Fibroblast of skin of right quadriceps (primary cell): ENCODE measurements at places on chromosomes 1 and 21.
A peak's percentile ranks its signal among the peaks of the same experiment; 100 is the strongest.

DNA sequence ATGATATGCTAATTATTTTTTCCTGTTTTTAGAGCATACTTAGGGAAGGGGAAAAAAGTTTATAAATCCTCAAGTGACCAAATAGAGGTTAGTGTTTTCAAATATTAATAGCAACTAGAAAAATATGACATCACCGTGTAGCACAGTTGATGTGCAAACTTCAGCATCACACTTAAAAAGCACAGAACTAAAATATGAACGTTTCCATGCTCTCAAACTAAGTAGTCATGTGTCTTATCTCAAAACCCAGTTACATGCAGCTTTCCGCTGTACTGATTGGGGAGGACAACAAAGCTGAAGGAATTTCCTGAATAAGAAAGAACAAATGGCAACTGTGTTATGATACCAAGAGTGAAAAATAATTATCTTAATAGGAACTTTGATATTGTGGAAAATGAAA is 903.7 kb downstream of the ADGRL2 start:
- DNase-seq: no peak

- no peak for DNase-seq
Measured at GRCh38 chr1:116254776-116255175, 118.3 kb upstream of the ATP1A1 start.

DNA sequence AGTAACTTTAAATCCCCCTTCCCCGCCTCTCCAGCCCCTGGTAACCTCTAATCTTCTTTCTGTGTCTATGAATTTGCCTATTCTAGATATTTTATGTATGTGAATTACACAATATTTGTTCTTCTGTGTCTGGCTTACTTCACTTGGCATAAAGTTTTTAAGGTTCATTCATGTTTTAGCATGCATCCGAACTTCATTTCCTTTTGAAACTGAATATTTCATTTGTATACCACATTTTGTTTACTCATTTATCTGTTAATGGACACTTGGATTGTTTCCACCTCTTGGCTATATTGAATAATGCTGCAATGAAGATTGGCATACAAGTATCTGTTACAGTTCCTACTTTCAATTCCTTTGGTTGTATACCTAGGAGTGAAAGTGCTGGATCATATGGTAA is 205.3 kb downstream of the TM2D1 start:
- no peak for DNase-seq

- DNase-seq: no peak
Measured at GRCh38 chr1:39081271-39082009, 55.3 kb downstream of the NDUFS5 start.

GRCh38 chr1:168550971-168551370 is 7.2 kb upstream of the XCL2 start:
- no peak for DNase-seq

DNA sequence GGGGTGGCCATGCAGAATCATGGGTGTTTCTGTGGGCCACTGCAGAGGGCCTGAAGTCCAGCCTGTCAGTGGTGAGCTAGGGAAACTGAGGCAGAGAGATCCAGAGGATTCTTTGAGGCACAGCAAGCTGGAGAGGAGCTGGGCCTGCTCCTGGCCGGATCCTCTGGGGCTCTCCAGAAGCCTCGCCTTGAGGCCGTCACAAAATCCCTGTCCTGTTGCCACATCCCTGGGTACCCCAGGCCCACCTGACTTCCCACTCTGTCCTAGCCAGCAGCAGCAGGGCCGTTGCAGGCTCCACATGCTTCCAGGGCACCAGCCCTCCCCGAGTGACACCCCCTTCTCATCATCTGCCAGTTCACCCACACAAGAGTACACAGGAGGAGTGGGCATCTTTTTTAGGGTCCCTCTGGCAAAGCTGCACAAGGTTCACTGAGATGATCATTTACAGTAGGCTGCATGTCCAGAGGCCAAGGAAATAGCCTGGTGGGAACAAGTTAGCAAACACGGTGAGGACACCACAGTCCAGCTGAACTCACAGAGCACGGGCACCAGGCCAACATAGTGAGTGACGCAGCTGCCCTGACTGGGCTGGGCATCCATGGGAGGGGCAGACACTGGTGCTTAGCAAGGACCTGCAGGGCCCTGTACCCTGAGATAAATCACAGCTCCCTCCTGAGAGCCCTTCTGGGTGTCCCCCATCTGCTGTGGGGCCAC is 25.1 kb upstream of the TSPEAR start:
- no peak for DNase-seq

DNA sequence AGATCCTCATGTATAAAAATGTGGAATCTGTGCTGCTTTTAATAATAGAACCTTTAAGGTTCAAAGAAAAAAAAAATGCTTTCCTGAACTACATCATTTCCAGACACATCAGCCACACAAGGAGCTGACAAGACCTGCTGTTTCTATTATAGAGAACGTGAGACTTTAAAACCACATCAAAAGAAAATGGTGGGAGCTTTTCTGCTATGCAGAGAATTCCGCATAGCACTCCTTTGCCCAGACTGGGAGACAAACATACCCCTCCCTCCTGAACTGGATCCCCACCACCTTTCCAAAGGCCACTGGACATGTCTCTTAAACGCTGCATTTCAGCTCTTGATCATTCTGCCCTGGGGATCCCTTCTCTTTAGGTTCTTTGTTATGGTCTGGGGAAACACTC is 41.9 kb downstream of the TRIT1 start:
- no peak for DNase-seq

GRCh38 chr1:160607011-160607671 is 27.8 kb upstream of the CD84 start:
- DNase-seq: peak; percentile 62

DNA sequence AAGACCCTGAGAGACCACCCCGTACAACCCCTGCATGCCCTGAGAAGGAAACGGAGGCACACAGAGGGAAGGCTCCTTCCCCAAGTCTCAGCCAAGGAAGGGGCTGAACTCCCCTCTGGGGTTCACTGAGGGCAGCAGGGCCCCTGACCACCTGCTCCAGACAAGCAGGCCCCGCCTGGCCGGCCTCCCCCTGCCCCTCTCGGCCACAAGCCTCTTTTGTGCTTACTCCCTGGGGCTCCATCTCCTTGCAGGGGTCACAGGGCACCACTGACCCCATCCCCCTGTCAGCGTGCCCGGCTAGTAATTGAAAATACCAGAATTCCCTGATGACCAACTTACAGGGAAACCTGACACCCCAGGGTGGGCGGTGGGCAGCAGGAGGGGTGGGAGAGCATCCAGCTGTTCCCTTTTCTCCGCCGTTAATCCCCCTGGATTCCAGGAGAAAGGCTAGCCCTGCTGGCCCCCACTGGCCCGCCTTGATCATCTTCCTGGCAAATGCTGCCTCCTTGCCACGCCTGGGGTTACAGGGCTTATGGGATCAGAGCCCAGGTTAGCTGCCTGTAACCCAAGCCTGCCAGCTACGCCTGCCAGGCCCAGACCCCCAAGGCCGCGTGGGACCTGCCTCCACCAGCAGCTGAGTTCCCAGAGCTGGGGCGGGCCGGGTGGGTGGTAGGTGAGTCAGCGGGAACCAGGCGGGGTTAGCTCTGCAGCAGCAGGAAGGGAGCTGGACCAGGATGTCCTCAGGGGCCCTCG is 96.1 kb downstream of the LACTBL1 start:
- peak; percentile 58 for DNase-seq

GRCh38 chr1:192491804-192492554 is 83.6 kb upstream of the RGS1 start:
- peak; percentile 12 for DNase-seq

DNA sequence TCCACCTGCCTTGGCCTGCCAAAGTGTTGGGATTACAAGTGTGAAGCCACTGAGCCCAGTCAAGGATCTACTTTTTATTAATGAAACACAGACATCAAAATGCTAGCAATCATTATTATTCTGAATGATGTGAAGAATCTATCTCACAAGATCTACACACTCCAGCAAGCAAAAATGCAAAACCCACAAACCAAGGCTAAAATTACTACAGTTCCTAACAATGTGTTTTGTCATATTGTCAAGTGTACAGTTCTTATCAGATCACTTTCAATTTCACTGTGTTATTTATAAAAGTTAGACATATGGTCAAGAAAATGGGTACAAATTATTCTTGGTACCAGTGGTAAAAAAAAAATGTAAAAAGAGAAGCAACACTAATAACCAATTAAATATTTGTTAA is 61.3 kb upstream of the SDC3 start:
- DNase-seq: no peak

GRCh38 chr1:43979528-43980254 is 681 bp downstream of the B4GALT2 start:
- DNase-seq: peak; percentile 64

- no peak for DNase-seq
Measured at GRCh38 chr1:229432116-229432461, 1.8 kb downstream of the ACTA1 start.

DNA sequence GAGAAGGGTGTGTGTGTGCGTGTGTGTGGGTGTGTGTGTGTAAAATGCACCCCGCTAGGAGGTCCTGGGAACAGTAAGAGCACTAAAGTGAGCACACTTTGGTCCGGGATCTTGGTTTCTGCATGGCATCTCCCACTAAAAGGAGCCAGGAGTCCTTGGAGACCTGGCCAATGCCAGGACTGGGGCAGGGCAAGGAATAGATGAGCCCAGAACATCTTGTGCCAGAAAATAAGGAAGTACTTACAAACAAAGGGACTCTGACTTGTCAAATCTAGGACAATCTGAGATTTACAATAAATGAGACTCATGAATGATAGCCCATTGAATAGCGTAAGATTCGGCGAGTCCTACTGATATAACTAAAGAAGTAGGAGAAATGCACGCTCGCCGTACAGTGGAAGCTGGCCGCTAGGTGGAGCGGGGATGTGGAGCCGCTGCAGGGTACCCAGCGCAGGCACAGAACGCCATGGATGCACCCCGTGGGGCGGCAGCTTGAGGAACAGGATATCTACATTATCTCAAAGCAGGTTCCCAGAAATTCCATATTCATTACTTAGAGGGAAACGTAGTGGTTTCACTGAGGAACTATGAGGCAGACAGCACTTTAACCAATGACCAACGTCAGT is 7.1 kb downstream of the SLC37A1 start:
- no peak for DNase-seq

GRCh38 chr1:165235155-165235776 is 121.2 kb downstream of the LMX1A start:
- DNase-seq: no peak

- DNase-seq: peak; percentile 58
Measured at GRCh38 chr1:34155860-34156259, 9.2 kb downstream of the CSMD2 start.

- DNase-seq: no peak
Measured at GRCh38 chr1:12532405-12533315, 85.3 kb downstream of the DHRS3 start.

- DNase-seq: peak; percentile 21
Measured at GRCh38 chr1:21175670-21176581, 771 bp downstream of the EIF4G3 start.

DNA sequence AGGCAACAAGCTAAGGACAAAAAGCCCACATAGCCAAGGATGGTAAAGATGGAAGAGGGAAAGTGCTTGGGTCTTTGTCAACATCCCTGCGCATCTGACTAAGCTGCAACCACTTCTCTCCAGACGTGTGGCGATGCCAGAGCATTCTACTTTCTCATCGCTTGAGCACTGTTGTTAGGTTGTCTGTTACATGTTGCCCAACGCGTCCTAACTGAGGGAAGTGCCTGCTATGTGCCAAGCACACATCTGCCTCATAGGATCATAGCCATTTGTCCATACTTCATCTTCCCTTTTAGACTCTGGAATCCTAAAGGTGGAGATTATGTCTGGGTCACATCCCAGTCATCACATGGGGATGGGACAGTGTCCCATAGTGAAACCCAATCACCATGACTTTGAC is 464.9 kb downstream of the MATN1 start:
- DNase-seq: no peak

GRCh38 chr1:6815726-6816125 is 30.5 kb downstream of the CAMTA1 start:
- DNase-seq: no peak

GRCh38 chr1:57350610-57351009 is 73.2 kb downstream of the DAB1 start:
- DNase-seq: peak; percentile 15

DNA sequence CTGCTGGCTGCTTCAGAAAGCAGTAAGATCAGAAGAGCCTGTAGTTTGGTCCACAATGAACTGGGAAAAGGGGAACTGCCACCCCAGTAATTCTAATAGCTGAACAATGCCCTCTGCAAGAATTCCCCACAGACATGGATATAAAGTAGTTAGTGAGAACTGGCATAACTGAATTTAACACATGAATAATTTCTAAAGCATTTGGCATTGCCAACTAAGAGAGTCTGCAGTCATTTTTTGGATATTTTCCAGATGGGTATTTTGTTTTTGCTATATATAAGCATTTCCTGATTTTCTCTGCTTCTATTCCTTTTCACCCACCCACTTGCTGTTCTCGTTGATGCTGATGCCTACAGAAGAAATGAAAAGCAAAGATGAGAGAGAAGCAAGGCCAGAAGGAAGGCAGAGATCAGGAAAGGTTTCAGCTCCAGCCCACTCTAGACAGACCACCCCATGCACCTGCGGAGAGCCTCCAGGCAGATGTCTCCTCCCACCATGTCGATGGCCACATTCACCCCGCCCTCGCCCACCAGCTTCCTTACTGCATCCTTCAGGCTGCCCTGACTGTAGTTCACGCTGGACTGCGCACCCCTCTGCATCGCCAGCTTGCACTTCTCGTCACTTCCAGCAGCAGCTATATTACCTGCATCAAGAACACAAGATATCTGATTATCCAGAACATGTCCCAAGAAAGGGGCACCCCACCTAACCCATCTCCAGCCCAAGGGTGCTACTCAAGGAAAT is 55.9 kb upstream of the SEC16B start:
- no peak for DNase-seq

GRCh38 chr1:7579016-7579415 is 192.1 kb upstream of the VAMP3 start:
- no peak for DNase-seq

DNA sequence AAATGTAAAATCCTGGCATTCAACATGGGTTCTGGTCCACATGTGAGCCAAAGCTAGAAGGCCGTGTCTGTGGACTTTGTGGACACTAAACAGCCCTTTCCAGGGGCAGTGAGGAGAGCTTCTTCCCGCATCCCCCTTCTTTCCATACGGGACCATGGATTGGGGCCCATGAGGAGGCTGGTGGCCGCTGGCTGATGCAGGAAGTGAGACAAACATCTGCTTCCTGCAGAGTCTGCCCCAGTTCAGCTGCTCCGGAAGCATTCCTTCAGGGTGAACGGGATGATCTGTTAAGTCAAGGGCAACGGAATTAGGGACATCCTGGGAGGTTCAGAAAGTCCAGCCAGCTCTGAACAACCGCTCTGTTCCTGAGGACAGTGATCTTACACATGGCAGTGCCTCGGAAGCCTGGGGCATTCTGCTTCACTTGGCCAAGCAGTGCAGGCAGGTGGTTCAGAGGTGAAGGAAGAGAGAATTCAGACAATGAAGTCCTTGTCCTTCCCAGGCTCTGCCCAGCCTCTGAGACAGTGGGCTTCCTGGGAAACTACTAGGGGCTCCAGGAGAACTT is 1.5 kb downstream of the CA6 start:
- DNase-seq: no peak

- no peak for DNase-seq
Measured at GRCh38 chr1:145845144-145845513, 301 bp upstream of the NUDT17 start.

DNA sequence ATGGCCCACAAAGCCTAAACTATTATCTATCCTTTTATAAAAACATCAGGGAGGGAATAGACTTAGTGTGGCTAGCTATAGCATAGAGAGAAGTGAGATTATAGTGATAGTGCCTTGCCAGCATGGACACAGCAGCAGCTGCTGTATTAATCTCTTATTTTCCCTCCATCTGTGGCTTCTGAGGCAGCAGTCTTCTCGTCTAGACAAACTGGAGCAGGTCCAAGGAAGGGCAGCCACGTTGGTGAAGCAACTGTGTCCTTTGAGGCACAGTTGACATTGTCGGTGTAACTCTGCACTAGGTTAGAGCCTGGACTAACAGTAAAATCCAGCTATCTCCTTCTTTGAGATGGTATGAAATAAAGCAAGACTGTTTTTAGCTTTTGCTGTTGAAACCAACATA is 131.3 kb downstream of the CACHD1 start:
- no peak for DNase-seq
